COR-L47 (cell line): ENCODE measurements at places on chromosomes 7 and 10.

- DNase-seq = no peak
These were observed 6.6 kb downstream of the ADAMTS14 start for GRCh38 chr10:70678757-70679489.

DNA sequence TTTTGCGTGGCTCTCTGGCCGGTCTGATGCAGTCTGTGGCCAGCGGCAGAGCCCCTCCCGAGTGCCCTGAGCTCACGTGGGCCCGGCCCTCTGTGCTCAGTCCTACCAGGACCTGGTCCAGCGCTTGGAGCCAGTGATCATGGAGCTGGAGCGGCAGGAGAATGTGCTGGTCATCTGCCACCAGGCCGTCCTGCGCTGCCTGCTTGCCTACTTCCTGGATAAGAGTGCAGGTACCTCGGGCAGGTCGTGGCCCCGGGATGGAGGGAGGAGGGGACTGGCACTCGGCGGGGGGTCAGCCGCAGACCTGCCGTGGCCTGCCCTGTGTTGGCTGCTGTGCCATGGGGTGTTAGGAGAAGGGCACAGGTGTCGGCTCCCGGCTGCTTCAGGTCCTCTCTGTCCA lies 20.0 kb downstream of the PFKFB3 start:
- no peak for DNase-seq

DNA sequence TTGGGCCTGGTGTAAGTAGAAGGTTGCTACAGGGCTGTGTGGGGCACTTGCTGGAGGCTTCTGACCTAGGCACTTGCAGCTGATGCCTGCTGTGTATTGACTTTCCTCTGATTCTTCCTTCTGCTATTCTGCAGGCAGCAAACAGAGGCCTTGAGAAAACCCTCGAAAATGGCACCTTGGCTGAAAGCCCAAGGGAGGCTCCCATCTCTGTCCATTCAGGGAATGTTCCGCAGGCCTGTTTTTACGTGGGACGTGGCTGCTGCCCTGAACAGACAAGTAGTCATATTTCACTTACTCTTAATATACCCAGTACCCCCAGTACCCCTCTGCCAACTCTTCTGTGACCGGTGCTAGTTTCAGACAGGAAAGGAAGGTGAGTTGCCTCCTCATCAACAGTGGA lies 664.7 kb downstream of the INHBA start:
- no peak for DNase-seq

DNA sequence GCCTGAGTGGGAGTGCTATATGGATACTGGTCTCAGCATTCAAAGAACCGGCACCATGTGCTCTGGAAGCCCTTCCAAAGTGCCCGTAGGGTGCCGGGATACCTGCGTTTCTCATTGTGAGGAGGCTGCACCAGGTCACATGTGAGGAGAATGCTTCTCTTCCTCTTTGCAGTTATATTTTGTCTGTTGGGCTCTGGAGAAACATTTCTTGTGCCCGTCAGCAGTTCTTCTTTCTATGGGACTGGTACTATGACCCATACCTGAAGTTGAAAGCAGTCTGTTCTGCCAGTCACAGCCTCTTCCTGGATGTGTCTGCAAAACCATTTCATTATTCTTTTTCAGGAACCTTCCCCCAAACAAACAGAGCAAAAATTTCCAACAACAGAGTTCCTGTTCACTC lies 465.0 kb downstream of the SUGCT start:
- DNase-seq = no peak

DNA sequence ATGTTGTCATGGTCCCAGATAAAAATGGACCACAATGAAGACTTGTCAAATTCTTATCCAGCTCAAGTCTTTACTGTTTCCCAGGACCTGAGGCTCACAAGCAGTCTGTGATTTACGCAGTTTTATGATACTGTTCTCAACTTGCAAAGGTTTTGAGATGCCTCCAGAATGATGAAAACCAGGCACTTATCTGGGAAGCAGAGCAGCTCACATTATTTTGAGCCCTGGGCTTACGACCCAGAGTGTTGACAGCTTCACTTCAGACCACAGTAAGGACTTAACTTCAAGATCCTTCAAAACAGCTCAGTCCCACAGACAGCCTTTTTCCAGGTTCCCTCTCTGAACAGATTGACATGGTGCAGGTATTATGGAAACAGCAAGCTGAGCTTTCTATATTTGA lies 236.1 kb downstream of the RNLS start:
- DNase-seq = no peak

GRCh38 chr7:155166673-155167370 lies 96.7 kb downstream of the HTR5A start:
- no peak for DNase-seq

GRCh38 chr7:467393-467828 lies 52.2 kb downstream of the PDGFA start:
- DNase-seq = no peak

DNA sequence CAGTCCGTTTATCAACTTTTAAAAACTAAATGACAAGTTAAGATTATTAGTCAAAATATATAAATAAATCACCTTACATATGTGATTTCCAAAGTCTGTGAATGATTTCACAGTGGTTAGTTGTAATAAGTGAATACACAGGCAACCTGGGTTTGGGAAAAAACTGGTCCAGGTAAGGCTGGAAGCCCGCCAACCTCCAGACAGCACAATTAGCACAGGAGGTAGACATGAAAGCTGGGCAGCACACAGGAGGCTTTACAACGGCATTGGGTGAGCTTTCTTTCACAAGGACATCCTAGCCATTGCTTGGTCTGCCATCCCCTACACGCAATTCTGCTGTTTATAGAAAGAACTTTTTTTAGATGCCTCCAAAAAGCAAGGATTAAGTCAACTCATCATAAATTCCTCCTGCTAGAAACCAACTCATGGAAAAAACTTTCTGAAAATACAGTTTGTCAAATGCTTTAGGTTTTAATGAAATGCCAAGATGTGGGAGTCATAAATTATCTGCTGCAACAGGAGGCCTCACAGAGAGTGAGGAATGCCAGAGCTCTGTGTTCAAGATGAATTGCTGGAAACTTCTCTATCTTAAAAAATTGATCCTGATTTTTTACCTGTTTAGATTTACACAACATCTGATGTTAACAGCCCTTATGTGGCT lies 346.8 kb upstream of the NFE2L3 start:
- peak; percentile 36 for DNase-seq

DNA sequence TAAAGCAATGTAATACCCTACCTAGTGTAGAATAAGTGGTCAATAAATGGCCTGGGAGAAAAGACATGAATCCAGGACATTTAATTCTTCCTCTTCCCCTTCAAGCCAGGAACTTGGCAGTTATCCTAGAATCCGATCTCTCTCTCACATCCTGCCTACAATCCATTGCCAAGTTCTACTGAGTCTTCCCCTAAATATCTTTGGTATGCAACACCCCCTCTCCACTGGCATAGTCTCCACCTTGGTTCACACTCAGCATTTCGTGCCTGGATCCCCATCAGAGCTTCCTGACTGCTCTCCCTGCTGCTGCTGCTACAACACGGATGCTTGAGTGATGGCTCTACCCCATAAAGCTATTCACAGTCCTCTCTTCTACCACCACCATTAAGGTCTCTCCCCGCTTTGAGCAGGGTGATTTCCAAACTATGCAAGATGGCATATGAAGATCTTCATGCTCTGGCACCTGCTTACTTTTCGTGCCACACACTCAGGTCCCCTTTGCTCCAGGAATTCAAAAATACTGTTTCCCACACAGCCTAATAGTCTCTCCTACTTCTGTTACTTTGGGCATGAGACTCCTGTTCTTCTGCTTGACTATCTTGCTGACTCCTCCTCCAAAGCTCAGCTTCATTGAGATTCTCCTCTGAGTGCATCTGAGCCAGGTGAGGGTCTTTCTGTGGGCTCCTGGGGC lies 4.8 kb downstream of the ANK3 start:
- no peak for DNase-seq

DNA sequence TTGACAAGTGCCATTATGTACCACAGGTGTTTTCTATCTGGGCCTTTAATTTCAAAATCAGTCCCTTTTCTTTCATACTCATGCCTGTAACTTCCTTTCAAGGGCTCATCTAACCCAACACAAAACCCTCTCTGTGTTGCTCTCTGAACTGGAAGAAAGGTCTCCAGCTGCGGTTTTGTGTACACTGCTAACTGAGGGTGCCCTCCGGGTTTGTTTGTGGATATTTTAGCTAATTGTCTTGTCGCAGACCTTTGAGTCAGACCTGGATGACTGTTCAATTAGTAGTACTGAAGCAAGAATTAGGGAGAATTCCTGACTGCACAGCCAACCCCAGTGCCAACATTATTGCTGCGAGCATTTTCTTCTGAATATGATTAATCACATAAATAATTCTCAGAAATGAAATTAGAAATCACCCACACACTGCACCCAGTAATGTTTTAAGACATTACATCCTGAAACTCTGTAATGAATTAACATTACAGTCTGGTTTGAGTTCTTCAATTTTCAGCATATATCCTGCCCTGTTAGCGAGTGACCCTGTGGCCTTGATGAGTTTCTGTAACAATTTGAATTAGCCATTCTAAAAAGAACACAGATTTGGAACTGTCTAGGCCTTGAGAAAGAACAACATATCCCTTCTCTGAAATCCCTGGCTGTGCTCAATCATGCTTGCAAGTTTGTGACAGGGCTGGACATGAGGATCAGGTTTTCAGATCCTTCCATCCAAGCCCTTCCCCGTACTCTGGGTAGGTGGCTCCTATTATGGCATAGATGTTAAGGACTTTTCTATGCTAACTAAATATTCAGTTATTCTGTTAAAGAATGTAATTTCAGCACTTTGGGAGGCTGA lies 460.1 kb downstream of the PLXDC2 start:
- peak; percentile 3 for DNase-seq

GRCh38 chr10:59833810-59834209 lies 72.5 kb downstream of the CCDC6 start:
- DNase-seq = no peak

DNA sequence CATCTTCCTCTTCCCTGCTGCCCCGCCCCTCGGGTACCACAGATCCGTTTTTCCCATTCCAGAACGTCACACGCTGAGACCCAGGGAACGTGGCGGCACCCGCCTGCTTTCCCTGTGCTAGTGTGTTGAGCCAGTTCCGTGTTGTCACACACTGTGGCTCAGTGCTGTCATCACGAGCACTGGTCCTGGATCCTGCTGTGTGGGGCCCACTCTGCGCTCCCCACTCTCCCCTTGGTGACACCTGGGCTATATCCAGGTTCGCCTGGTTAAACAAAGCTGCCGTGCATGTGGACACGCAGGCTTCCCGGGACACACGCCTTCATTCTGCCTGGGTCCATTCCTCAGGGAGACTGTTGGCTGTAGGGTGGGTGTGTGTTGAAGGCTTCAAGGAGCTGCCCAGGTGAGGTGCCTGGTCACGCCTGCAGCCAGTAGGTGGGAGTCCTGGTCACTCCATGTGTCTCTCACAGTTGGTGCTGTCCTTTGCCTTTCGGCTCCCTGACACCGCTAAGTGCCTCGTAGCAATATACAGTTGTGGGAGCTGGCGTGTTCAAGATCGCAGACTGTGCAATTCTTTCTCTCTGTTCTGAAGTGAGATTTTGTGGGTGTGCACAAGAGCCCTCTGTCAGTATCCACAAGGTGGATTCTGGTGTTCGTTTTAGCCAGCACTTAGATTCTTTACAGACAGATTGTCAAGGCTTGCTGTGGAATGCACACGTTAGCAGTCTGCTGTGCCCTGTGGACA lies 88.6 kb downstream of the INPP5A start:
- DNase-seq = no peak

- DNase-seq = no peak
These were observed 22.7 kb downstream of the RAMP3 start for GRCh38 chr7:45180084-45180986.

DNA sequence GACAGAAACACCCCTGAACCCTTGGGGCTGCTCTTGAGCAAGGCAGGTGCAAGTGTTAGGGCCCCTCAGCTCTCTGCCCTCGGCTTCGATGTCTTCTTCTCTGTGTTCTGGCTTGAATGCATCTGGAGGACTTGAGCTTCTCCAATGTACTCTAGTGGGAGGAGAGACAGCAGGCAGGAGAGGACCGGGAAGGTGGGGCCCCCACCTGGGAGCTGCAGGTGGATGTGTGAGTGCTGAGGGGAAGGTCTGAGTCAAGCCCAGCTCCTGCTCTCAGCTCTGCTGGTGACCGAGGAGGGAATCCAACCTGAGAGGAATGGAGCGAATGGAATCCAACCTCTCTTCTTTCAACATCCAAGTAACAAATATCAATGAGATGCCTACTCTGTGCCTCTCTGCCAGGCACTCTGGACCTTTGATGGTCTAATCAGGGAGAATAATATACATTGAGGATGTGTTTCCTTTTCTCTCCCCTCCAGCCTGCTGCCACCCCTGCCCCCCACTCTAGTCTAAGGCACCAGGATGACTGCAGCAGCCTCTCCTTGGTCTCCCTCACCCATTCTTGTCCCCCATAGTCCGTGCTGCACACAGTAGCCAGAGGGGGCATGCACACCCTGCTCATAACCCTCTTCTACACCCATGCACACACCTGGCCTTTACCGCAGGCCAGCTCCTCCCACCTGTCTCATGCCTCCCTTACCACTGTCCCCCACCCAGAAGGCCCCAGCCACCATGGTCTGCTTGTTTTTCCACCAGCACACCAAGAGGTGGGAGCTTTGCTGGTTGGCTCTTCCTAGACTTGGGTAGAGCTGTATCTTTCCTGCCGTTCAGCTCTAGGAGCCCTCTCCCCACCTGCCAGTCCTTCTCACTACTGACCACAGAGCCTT lies 13.6 kb downstream of the TBATA start:
- no peak for DNase-seq

GRCh38 chr10:119159332-119159731 lies 6.2 kb downstream of the SFXN4 start:
- DNase-seq = no peak

- no peak for DNase-seq
These were observed 8.9 kb downstream of the GFRA1 start for GRCh38 chr10:116263870-116264655.

- no peak for DNase-seq
These were observed 136.6 kb upstream of the TARP start for GRCh38 chr7:38410056-38410455.

DNA sequence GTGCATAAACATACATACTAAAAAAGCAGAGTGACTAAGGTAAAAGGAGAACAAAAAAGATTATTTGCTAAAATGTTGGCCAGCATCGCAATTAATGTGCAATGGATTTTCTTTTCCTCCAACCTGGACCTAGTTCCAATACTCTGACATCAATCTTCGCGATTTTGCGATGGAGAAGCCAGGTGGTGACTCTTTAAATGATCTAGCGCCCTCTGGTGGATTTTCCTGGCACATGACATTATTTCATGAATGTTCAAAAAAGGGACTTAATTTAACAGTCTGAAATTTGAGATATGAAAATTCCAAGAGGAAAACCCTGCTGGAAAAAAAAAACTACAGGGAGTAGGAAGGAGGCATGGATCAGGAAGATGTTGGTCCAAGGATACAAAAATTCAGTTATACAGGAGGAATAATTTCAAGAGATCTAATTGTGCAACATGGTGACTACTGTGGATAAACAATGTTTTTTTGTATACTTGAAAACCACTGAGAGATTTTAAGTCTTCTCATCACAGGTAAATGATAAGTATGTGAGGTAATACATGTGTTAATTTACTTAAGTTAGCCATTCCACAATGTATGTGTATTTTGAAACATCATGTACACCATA lies 4.3 kb upstream of the KCNMA1 start:
- peak; percentile 68 for DNase-seq

- no peak for DNase-seq
These were observed 26.2 kb upstream of the EXOC6 start for GRCh38 chr10:92822060-92822634.
